ENCODE measurements at places on chromosomes 12 and 14.
A peak's percentile ranks its signal among the peaks of the same experiment; 100 is the strongest.

- no peak for DNase-seq
These were observed 16.0 kb downstream of the PRIMA1 start for GRCh38 chr14:93772263-93772662.

- DNase-seq = peak; percentile 63
These were observed 1026.9 kb upstream of the FOXG1 start for GRCh38 chr14:27739657-27740156.

DNA sequence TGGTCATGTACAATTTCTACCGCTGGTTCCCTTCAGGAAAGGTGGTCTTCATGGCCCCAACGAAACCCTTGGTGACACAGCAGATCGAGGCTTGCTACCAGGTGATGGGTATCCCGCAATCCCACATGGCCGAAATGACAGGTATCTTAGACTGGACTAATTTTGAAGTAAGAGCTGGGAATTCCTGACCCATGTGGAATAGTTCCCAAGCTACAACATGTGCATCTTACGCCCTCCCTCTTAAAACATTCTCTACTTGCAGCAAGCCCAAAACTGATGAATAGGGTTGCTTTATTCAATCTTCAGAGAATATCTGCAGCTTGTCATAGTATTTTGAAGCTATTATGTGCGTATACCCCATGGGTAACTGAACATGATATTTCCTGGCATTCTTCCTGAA lies 669 bp downstream of the FANCM start:
- no peak for DNase-seq

DNA sequence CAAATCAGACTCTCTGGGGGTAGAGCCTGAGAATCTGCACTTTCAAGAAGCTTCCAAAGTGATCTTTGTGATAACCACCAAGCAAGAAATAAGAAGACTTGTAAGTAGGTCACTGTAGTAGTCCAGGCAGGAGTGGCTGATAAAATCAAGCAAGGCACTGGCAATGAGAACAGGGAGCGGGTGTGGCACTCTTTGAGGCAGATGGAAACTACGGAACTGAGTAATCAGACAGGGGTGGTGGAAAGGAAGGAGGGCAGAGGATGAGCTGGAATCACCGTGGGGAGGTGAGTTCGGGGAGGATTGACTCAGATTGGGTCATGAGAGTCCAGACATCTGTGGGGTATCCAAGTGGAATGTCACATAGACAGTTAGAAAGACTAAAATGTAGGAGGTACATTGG lies 44.4 kb upstream of the PLXNC1 start:
- DNase-seq = no peak

DNA sequence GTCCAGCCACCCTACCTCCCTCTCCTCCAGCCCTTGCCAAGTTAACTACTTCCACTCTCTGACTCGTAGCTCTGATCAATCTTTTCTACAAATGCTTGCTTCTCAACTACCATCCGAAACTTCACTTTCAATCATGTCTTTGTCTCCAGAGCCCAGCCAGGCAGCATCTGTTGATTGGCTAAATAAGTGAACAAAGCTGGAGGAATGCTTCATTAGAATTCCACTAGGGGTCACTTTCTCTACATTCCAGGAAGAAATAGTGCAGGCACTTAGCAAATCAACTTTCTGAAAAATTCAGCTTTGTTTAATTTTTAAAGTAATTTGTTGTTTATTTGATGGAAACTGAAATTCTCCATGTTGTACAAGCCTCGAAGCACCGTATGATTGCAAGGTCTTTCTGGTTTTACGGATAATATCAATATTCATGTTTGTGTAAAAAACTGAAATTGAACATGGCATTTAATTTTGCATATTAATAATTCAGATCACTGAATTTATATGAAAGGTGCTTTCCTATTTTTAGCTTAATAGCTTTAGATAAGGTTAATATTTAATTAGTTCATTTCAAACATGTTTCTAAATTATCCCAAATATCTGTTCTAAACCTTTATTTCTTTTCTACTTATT lies 32.4 kb upstream of the HELB start:
- peak; percentile 3 for DNase-seq

- DNase-seq = no peak
These were observed 64.9 kb downstream of the LLPH start for GRCh38 chr12:66065641-66066136.

GRCh38 chr14:104441275-104442106 lies 138.1 kb upstream of the C14orf180 start:
- DNase-seq = no peak

GRCh38 chr12:71591601-71592000 lies 72.0 kb downstream of the ZFC3H1 start:
- no peak for DNase-seq

DNA sequence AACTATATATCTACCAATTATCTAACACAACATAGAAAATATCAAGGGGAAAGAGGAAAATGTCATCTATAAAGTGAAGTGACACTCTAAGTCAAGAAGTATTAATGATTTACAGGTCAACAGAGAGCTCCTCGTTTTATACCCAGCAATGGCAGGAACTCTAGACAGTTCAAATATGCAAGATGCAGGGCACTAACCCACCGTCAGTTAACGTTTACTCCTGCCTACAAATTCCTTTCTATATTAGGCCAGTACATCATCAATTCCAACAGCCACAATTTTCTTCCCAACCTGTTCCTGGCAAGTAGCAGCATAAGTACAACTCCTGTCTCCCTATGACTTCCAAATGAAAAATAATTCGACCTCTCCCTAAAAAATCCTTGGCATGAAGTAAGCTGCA lies 9.0 kb upstream of the KANSL2 start:
- DNase-seq = no peak

DNA sequence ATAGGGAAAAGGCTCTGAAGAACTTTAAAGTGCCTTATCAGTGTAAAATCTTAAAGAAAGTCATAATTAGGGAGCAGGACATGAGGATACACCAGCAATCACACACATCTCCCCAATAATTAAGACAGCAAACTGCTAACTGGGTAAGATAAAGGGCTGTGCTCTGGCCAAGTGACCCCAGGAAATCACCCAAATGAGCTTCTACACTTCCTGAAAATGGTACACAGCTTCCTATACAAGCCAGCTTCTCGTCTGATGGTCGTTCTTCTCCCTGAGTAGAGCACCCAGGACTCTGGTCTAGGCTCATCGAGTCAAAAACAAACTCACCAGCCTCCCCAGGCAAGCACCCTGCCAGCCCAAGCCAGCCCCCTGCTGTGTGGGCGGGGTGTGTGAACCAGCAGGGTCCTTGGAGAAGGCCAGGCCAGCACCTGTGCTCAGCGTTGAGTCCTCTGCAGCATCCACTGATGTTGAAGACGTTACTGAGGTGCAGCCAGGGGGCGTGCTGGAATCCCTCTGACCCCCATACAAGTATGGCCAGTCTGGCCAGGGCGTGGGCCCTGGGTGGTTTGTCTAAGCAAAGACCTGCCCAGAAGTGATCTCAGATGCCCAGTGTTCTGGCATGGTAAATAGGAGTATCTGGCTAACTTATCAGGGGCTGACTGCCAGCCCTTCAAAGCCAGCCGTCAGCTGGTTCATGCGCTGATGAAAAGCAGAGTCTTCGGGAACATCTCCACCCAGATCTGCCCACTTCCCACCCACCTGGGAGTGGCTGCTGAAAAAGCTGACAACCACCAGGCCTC lies 41.4 kb downstream of the ACTN1 start:
- DNase-seq = no peak

GRCh38 chr12:27934276-27934675 lies 38.3 kb downstream of the PTHLH start:
- DNase-seq = no peak

DNA sequence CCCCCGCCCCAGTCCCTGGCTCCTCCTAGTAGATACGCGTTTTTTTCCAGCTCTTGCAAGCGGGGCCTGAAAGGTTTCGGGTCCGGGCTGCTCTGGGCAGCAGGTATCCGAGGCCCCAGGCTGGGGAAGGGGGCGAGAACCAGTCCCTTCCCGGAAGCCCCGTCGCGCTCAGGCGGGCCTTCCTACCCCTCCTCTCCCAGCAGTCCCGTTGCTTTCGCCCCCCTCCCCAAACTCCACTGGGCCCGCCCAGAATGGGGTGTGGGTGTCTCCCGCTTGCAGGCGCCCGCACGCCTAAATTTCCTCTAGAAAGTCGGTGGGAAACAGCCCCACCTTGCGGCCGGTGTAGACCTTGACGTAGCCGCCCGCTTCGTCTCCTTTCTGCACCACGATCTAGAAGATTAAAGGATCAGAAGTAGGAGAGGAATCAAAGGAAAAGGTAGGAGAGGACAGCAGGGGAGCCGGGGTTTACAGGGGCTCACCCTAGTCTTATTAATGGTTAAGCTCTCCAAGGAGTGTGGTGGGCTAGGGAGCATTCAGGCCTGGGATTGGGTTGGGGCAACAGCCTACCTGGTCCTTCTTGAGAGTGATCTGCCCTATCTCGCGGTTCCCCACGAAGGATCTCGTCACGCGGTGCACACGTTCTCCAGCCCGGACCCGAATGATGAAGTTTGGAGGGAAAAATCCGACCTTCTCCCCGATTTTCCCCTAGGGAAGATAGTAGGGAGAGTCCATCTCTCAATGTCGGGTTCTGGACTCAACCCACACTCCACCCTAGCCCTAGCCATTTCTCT lies 7.3 kb downstream of the STAC3 start:
- DNase-seq = peak; percentile 73

DNA sequence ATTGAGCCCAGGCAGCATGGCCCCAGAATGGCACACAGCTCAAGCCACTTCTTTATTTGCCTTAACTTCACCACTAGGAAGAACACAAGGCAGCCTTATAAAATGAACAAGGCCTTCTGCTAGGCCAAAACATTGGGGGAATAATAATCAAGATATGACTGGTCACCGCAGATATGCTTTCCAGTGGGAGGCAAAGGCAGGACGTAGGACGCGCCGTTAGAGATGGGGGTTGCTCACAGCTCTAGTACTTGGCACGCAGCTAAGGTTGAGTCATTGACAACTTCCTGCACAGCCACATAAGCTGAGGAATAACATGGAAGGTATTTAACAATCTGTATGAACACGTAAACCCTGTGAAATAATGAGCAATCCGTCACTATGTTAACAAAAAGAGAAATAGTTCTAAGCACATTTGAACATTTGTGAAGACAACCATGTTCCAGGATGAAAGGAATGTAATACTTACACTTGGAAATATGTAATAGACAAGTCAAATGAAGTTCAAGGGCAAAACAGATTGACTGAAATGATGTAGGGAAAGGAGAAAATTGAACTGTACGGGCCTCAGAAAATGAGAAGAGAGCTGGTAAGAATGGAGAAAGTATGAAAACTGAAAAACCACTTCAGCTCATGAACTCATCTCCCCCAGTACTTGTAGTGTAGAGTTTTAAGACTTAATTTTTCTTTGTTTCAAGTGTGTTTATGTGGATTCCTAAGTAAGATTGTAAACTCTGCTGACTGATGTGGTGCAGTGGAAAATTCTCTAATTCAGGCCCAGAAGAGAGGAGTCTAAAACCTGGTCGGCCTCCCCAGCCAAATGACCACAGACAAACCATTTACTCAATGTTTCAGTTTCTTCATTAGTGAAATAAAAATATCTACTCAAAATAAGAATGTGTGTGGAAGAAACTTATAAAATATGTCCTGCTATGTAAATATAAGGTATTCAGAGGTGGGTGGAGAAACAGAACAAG lies 59.3 kb upstream of the CCDC91 start:
- DNase-seq = no peak

DNA sequence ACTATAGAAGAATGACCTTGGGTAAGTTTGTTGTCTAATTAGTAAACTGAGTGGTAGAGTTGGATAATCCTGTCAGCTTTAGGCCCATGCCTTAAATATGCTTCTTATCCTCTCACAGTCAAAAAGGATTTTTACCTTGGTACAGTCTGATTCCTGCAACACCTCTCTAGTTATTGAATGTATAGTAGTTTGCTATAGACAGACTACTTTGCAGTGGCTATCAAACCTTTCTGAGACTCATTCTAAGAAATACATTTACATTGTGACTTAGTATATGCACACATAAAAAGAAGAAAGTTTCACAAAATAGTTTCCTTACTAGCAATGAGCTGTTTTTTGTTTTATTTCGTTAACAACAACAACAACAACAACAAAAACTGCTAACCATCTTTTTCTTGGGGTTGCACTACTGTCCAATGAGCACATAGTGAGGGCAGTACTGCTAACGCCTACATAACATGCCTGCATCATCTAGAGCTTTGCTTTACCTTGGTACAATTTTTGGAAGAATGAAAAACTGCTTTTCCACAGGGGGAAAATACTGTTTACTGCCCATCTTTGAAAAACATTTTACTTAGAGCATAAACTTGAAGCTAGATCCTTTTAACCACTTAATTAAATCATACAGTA lies 28.5 kb downstream of the WNK1 start:
- DNase-seq = no peak

- no peak for DNase-seq
These were observed 40.7 kb upstream of the TMEM263 start for GRCh38 chr12:106914796-106915634.

GRCh38 chr12:3662521-3662921 lies 90.4 kb downstream of the CRACR2A start:
- no peak for DNase-seq

DNA sequence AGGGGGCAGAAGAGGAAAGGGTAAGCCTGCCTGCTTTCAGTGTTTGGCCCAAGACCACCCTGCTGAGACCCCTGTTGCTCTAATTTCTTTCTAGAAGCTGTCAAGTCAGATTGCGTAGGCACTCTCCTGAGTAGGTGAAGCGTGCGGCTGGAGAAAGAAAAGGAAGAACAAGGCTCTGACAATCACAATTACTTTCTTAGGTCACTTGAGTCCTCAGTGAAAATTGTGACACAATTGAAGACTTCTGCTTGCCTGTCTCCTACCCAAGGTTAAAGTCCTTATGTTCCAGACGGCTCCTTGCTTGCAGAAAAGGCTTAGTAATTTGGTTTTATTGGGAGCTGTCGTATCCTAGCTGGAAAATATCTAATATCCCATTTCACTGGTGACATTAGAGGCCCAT lies 721 bp upstream of the CTSG start:
- no peak for DNase-seq

- no peak for DNase-seq
These were observed 521 bp upstream of the PIP4K2C start for GRCh38 chr12:57590479-57590863.

- no peak for DNase-seq
These were observed 209.2 kb upstream of the C14orf180 start for GRCh38 chr14:104370256-104370870.

- DNase-seq = no peak
These were observed 80.8 kb upstream of the AMIGO2 start for GRCh38 chr12:47160316-47161244.

DNA sequence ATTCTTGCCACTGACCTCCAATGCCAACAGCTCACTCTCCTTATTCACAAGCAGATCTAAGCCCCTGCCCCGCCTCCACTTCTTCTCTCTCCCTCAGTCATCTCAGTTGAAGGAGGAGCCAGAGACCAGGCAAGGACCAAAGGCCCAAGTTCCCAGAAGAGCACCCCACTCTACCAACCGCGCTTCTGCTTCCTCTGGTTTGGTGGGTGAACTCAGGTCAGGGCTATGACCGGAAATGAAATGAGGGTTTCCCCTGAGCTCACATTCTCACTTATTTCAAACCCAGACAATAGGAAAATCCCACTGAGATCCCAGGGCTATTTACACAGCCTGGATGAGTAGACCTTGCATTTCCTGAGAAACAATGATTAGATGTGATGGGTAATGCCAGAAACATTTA lies 9.9 kb downstream of the DPF3 start:
- no peak for DNase-seq

All from NCI-H510A (cell line).